ENCODE measurements at places on chromosomes 2 and 18.

- DNase-seq: no peak
These were observed 89.5 kb downstream of the GORASP2 start for GRCh38 chr2:171018522-171018921.

DNA sequence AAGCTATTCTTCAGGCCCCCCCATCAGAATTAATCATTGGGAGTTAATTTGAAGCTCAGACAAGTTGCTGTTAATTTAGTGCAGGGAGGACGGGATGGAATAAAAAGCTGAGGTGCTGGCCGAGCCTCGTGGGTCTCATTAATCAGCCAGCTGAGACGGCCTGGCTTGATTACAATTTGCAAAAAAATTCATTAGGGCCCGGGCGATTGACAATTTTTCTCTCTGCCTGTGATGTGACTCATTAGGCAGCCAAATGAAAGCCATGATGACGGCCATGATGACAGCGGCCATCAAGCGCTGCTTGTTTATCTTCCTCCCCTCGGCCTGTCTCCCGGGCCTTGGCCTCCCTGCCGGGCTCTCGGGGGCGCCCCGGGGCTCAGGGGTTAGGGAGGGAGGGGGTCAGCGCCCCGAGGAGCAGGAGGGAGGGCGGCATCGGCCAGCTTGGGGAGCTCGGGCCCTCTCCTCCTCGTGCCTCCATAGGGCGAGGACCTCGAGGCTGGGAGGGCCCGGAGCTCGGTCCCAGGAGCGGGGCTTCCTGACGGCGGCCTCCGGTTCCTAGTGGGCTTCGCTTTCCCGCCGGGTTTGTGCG is 5.2 kb downstream of the GBX2 start:
- no peak for DNase-seq

- DNase-seq: no peak
These were observed 238.7 kb downstream of the ERBB4 start for GRCh38 chr2:212299943-212300342.

DNA sequence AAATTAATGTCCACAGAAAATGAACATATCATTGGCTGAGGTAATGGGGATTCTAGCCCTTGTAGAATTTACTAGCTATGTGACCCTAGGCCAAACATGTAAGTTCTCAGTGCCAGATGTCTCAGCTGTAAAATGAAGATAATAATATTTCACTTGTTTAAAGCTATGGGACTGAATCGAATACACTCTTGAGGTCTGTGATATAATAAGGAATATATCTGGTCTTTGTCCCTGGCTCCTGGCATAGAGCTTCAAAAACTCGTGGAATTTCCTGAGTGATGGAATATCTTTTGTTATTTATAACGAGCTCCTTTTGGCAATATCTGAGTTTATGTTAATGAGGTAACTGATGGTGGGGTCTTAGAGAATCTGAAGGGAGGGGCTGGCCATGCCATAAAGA is 201.4 kb upstream of the CYP26B1 start:
- no peak for DNase-seq

DNA sequence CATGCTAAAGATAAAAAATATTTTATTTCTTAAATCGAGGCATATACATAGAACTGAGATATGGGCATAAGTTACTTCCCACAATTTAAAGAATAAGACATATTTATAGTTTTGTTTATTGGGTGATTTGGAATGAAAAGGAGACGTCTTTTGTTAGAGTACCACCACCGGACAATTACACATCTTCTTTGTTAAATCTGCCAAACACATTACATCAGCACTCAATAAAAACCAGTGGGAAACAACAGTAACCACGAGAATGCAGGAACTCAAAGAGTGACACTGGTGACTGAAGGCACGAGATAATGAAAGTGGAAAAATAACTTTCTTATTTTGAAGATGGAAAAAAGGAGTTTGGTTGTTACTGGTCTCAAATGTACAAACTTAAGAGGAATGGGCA is 92.6 kb upstream of the TFCP2L1 start:
- DNase-seq: no peak

GRCh38 chr2:582792-583528 is 94.2 kb downstream of the TMEM18 start:
- DNase-seq: no peak

GRCh38 chr18:62486290-62486964 is 36.4 kb upstream of the ZCCHC2 start:
- no peak for DNase-seq

DNA sequence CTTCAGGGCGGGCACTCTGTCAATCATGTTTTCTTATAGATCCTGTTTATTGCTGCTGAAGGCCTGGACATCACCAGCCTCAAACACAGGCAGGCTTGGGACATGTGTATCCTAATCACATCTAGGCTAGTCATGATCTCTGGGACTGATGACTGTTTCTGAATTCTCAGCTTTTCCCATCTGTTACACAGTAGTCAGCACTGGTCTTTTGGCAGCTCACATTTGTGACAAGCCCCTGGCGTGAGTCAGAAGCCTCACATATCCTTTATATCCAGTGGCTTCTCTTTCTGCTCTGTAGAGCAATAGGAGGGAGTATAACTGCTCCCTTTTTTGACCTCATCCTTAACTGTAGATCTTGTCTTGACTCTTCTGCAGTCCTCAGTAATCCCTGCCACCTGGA is 4.5 kb downstream of the SEMA4F start:
- no peak for DNase-seq

- no peak for DNase-seq
These were observed 771.5 kb downstream of the GALR1 start for GRCh38 chr18:78021196-78021595.

- DNase-seq: no peak
These were observed 215.7 kb upstream of the SIX2 start for GRCh38 chr2:45224993-45225380.

- DNase-seq: no peak
These were observed 18.4 kb upstream of the SLC20A1 start for GRCh38 chr2:112627060-112628040.

DNA sequence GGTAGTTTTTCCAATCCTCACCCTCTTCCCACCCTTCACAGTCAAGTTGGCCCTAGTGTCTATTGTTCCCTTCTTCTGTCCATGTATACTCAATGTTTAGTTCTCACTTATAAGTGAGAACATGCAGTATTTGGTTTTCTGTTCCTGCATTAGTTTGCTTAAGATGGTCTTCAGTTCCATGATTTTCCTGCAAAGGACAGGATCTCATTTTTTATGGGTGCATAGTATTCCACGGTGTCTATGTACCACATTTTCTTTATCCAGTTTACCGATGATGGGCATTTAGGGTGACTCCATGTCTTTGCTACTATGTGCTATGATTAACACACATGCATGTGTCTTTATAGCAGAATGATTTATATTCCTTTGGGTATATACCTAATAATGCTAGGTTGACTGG is 104.4 kb downstream of the STRN start:
- no peak for DNase-seq

- DNase-seq: no peak
These were observed 10.8 kb downstream of the BUB1 start for GRCh38 chr2:110667071-110667470.

GRCh38 chr18:22193466-22193865 is 24.1 kb downstream of the GATA6 start:
- no peak for DNase-seq

- DNase-seq: no peak
These were observed 180.3 kb upstream of the BCL2L11 start for GRCh38 chr2:110940376-110940910.

GRCh38 chr2:46824611-46825010 is 91.0 kb downstream of the MCFD2 start:
- no peak for DNase-seq

DNA sequence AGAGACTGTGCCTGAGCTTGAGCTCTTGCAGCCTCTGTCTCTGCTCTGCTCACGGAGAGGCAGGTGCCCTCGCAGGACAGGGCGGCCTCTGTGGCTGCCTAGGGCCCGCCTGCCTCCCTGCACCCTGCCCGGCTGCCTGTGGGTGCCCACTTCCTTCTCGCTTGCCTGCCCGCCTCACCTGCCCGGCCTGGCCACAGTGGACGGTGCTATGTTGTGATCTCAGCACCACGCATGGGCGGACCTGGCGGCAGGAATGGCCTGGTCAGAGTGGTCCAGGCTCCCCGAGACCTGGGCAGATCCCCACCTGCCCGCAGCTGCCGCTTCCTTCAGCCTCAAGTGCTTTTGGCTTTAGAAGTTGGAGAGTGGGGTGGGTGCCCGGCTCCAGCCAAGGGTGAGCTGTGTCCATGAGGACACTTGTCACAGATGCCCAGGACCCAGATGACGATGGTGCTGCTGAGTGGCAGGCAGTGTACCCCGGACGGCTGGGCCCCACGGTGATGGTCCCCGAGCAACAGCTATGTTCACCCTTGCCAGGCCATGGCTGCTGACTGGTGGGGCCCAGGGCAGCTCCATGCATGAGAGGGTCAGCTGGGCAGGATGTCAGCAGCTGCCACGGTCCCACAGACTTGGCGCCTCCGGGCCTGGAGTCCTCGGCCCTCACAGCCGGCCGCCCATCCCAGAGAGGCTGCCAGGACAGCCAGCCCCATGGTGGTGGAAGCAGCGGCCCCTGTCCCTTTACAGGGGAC is 25.3 kb downstream of the RTP5 start:
- DNase-seq: no peak
